ENCODE measurements at places on chromosomes 6 and 20.
A peak's percentile ranks its signal among the peaks of the same experiment; 100 is the strongest.

GRCh38 chr20:63980317-63980805 lies 571 bp upstream of the PRPF6 start:
- no peak for DNase-seq

GRCh38 chr20:8369311-8369710 lies 237.2 kb downstream of the PLCB1 start:
- DNase-seq, result no peak

GRCh38 chr6:110039981-110040383 lies 61.9 kb downstream of the GPR6 start:
- DNase-seq, result peak; percentile 6

DNA sequence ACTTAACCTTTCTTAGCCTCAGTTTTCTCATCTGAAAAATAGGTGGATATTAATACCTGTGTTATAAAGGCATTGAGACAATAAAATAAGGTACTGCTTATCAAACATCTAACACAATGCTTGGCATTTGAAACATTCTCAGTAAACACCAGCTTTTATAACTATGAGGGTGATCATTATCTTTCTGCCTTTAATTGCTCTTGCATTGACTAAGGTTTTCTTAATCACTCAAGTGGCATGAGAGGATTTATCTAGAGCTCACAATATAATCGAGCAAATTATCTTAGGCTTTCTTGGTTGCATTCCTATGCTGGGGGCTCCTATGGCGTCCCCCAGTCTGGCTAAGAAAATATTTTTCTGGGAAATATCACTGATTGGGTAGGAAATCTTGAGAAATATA lies 716.4 kb upstream of the MARCKS start:
- no peak for DNase-seq

- no peak for DNase-seq
Measured at GRCh38 chr6:29558439-29559079, 973 bp downstream of the UBD start.

GRCh38 chr6:125812394-125813292 lies 21.9 kb downstream of the NCOA7 start:
- no peak for DNase-seq

GRCh38 chr20:21607971-21608725 lies 94.3 kb upstream of the NKX2-2 start:
- no peak for DNase-seq

DNA sequence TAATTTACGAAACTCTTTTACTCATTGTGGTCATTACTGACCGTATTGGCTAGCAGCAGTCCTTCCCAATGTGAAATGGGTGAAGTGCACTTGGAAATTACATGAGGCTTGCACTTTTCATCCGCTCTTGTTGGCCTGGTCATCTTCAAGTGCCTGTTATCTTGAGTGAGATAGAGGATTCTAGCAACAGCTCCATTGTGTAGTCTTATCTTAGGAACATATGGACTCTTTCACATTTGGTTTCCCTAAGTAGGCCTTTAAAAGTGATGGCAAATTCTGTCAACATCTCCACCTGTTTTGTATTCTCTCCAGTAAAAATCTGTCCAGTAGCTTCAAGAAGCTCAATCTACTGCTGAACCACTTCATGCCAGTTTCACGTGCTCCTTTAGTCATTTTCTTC lies 114.8 kb upstream of the MARCKS start:
- DNase-seq, result no peak

DNA sequence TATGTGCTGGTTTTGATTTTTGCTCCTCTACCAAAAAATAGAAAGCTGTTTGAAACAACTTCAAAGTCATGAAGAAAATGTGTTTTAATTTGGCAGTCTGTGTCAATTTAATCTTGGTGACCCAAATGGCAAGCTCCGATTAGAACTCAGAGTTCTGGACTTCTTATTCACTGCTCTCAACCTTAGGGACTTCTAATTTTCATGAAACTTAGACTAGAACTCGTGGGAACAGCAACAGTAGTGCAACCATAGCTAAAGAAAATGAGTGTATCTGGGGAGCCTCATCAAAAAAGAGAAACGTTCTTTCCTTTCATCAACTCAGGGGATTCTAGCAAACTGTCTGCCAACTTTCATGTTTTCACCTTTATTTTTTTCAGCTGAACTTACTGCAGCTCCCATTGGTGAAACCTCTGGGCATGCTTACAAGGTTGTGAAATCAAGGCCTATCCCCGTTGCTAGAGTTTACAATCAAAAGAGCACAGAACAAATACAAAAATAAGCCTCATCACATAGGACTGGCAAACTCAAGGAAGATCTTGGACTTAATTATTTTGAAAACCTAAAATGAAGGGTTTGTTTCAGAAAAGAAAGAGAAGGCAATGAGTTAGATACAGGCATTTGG lies 114.0 kb upstream of the HSF2 start:
- no peak for DNase-seq

DNA sequence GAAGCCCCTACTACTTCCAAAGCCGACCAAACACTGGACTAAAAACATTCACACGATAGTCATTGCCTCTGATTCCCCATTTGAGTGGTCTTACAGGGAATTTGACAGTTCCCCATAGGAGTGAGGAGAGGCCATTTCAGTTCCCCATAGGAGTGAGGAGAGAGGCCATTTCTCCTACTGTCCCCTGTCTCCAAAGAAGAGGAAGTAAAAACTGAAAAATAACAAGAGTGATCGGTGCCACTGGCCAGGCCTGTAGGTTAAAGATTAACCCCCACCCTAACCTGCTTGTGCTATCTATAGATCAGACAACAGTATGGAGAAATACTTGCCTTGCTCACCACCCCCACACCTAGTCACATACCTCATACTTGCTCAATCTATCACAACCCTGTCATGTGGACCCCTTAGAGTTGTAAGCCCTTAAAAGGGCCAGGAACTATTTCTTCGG lies 204.0 kb upstream of the MOCS1 start:
- DNase-seq, result no peak
